ENCODE measurements at places on chromosomes 5 and 9.

- no peak for DNase-seq
Measured at GRCh38 chr5:123455095-123455494, 31.9 kb upstream of the CEP120 start.

GRCh38 chr9:99013550-99013949, 69.8 kb downstream of the COL15A1 start:
- no peak for DNase-seq

DNA sequence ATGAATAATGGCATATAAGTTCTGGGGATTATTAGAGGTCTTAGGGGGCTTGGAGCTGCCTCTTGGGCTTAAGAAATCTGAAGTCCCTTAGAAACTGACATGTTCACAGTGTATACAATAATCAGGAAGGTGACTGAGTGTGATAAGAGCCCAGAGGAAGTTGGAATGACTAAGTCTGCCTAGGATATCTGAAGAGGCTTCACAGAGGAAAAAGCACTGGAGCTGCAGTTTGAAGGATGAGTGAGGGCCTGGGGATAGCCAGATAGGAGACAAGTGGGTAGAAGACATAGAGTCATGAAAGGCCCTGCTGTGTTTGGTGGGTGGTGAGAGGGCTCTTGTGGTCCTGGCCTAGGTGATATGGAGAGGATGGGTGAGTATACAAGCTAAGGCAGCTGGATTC, 8.8 kb downstream of the NEUROG1 start:
- DNase-seq, result no peak

- DNase-seq, result no peak
Measured at GRCh38 chr9:82491604-82492003, 503.0 kb downstream of the SPATA31D1 start.

GRCh38 chr5:150034662-150035061, 34.1 kb downstream of the HMGXB3 start:
- DNase-seq, result no peak

- no peak for DNase-seq
Measured at GRCh38 chr5:62310426-62311143, 4.6 kb downstream of the KIF2A start.

GRCh38 chr5:112338681-112339337, 80.3 kb downstream of the EPB41L4A start:
- DNase-seq, result peak; percentile 80

- DNase-seq, result peak; percentile 85
Measured at GRCh38 chr9:93697352-93698139, 121.2 kb downstream of the PHF2 start.

GRCh38 chr9:99000476-99001395, 57.0 kb downstream of the COL15A1 start:
- peak; percentile 20 for DNase-seq

DNA sequence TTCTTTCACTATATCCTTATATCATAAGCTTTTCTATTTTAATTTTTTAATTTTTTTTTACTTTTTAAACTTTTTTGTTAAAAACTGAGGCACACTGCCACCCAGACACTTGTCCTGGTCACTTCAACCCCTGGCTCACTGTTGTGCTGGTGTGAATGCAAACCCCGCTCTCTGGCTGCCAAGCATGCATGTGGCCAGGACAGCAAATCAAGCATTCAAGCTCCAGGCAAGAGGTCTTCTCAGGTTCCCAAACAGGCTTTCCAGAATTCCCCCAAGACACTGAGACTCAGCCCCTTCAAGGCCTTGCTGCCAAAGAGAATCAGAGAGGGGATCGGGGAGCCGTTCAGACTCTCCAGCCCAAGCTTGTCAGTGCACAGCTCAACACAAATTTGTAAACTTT, 139.9 kb downstream of the FANCC start:
- no peak for DNase-seq

GRCh38 chr5:139676406-139676805, 28.3 kb downstream of the CXXC5 start:
- DNase-seq, result no peak

DNA sequence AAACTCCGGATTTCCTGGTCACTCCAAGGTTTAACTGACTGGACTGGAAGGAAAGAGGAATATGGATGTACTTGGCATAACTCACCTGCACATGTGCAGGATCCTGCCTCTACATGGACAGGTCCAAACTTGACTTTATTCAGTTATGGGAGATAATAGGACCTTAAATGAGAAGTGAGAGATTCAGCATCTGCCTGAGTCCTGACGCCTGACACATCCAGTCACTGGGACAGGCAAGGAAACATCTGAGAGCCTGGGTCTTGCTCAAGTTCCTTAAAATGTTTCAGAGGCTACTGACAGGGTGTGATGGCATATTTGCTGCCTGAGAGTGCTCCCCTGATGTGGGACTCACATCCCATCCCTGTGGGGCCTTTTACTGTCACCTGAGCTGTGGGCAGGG, 34.9 kb downstream of the ZNF354A start:
- DNase-seq, result no peak

- no peak for DNase-seq
Measured at GRCh38 chr9:17272536-17272935, 137.7 kb downstream of the CNTLN start.

GRCh38 chr5:61089351-61089750, 72.9 kb downstream of the SMIM15 start:
- no peak for DNase-seq

- DNase-seq, result peak; percentile 26
Measured at GRCh38 chr9:69443178-69443577, 118.2 kb downstream of the ENTREP1 start.
